ENCODE measurements at places on chromosomes 7 and 10.

- DNase-seq: no peak
Observed at GRCh38 chr10:6936931-6937330, 356.9 kb upstream of the PRKCQ start.

GRCh38 chr7:149828357-149829309, 9.5 kb upstream of the ZNF862 start:
- DNase-seq: no peak

- DNase-seq: no peak
Observed at GRCh38 chr10:132099389-132100090, 33.8 kb downstream of the JAKMIP3 start.

DNA sequence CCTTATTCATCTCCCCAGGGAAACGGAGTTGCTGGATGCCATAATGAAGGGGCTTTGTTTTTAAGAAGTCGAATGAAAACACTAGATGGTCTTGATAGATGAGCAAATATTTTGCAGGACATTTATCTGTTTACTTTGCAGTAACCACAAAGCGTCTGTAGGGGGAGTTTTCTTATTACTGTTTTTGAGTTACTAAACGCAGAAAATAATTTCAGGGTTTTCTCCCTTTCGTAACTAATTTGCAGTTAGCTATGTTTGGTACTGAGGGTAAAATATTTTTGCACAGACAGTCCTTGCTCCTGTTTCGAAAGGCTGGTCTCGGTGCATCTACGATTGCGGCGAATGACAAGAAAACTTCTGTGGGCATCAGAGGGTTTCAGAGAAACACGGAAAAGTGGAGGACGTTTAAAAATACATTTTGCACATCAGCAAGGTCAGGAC, 505.6 kb upstream of the MKI67 start:
- DNase-seq: peak; percentile 35

GRCh38 chr10:106714734-106715555, 449.6 kb downstream of the SORCS1 start:
- no peak for DNase-seq

All from HCT116 (cell line).